ENCODE measurements at places on chromosomes 7 and 10.

DNA sequence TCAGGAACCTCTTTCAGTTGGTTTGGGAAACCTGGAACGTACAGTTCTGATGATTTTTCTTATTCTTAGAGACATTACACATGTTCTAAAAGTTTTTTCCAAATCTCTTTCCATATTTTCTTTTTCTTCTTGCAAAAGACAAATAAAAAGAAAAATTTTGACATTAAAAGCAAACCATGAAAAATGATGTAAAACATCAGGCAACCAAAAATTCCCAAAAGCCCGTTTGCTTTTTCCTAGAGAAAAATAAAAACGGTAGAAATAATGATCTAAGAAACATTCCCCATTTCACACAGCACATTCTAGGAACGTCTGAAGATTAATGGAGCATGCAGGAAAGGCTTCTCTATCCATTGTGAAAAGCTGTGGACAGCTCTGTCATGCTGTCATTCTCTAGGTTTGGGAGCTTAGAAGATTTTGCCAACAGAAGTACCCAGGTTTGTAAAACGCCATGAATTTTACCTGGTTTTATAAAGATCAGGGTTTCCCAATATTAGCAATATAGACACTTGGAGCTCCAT, 11.2 kb upstream of the PRTFDC1 start:
- no peak for DNase-seq

DNA sequence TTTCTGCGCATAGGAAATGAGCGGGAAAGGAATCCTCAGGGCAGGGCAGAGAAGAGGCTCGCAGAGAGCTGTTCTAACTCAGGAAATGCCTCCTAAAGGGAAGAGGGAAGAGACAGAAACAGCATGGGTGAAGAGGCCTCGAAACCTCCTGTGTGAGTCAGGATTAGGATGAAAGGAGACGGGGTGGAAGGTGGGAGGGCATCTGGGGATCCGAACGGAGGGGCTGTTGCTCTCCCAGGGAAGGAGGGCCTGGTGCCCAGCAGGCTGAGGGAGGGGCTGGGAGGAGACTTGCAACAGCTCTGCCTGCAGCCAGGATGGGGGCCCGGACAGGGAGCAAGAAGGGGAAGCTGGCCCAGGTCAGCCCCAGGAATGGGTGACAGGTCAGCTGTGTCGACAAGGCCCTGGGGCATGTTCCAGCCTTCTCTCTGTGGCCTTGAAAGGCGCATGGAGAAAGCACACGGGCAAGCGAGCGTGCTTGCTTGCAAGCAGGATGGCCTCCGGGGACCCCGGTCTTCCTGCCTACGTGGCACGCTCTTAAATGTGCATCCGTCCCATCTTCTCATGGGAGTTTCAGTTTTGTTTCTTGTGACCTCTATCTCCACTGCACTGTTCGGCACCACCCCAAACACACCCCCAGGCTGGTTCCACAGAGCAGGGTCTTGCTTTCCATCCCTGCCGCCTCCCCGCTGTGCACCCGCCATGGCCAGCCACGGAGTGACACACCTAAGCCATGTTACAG, 63.5 kb downstream of the HIPK2 start:
- DNase-seq, result no peak

DNA sequence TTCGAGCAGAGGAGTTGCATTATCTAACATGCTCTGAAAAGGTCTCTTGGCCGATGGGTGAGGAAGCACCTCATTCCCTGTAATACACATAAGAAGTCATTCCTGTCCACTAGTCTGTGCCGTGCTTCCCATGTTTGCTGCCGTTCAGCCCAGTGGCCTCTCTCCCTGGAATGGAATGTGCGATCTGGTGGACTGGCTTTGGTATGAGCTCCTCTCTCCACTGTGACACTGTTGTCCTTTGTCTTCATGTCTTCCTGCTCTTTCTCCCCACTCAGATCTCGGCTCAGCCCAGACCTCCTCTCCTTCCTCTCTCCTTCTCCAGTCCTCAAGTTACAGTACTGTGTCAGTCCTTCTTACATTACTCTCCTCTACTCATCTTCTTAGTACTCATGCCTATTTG, 192.8 kb upstream of the KLF6 start:
- no peak for DNase-seq

DNA sequence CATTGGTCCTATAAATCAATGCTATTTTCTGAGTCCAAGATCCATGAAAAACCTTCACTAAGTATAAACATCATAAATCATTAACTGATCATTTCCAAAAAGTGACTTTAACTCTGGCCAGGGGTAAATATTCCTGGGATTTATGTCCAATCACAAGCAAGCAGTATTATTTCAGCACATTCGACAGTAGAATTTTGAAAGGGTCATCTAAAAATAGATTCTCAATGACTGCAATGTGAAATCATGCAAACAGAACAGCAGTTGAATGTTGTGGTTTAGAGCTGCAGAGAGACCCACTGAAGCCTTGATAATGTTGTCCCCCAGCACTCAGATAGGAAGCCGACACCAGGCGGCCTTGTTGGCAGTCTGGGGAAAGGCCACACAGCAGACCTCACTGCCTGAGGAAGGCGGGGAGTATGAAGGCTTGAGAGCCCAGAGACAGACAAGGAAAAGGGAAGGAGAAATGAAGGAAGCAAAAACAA, 38.1 kb downstream of the FAM107B start:
- no peak for DNase-seq

GRCh38 chr10:86861351-86861750, 96.1 kb downstream of the MMRN2 start:
- no peak for DNase-seq

DNA sequence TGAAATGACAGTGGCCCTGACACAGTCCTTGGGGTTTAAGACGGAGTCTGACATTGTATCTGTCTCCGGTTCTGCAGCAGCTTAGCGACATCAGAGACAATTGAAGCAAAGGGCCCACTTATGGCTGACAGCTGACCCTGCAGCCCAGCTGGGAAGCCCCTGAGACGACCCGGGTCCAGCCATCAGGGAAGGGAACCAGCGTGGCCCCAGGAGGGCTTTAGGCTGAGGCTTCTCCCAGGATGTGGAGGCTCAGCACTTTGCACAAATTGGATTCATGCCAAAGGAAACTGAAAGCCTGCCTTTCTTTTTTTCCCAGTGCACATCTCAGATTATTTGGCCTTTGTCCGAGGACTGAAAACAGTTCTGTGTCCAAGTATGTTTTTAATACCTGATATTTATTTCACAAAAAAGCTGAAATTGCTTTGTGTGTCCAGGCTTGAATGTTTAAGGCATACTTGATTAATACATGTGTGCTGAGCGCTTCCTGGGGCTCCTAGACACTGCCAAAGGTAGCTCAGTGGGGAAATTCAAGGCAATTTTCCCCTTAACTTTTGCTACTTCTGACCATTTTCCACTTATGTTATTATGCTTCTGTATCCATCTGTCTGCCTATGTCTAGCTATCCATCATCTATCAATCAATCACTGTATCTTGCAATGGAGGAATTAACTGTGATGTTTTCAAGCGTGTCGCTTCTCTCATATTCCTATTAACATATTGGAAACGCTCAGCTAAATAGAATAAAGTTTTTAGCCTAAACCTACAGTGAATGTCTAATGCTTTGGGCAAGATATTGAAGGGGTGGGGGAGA, 34.8 kb downstream of the KLF6 start:
- no peak for DNase-seq

DNA sequence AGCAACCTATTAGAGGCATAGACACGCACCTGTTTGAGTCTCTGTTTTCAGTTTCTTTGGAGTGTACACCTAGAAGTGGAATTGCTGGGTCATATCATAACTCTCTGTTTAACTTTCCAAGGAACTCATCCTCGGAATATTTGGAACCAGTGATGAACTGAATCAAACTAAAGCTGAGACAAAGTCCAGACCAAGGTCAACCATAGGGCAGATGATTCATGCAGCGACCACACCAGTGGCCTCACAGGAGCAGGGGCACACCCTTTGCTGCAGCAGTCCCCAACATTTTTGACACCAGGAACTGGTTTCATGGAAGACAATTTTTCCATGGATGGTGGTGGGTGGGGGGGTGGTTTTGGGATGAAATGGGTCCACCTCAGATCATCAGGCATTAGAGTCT, 4.9 kb upstream of the OPTN start:
- DNase-seq, result no peak

DNA sequence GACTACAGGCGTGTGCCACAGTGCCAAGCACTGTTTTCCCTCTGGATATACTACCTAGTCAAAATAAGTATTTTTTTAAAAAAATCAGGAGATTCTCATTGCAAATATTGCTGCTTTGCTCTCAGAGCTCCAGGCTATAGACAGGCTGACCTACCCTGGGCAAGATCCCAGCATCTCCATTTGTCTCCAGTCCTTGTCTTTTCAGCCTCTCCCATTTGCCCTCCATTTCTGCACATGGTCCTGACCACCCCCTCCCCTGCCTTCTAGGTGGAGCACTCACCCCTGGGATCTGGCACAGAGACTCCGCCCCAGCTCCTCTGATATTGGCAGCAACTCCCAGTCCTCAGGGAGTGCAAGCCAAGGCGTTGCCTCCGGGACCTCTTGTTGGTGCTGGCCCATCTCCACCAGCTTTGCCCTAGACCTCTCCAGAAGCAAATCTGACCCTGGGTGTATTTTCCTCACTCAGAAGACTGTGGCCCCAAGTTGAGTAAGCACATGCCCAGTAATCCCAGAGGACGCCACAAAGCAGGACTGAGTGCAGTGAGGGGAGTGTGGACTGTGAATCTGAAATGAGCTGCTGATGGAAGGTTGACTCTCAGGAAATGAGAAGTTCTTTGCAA, 120.6 kb downstream of the MTPAP start:
- DNase-seq, result no peak

GRCh38 chr7:143171697-143172096, 11.5 kb upstream of the TAS2R39 start:
- DNase-seq, result no peak

Data from NCI-H1436 (cell line).